A549 treated with DMSO at 1 μM for 4 hours (cell line): ENCODE measurements at places on chromosomes 11 and 22. TPM values are rescaled to one million over a fixed set of nuclear protein-coding genes. Genes with fewer than 3 reads are reported as not detected.

The CD3D gene
- not detected in 5 replicates for total RNA-seq

The TENM4 gene
- total RNA-seq = 0.01 to 0.19 TPM (median 0.09 TPM) in 5 replicates

The TMPRSS5 gene
- total RNA-seq = 0.09 to 0.14 TPM (median 0.12 TPM) in 5 replicates

The OR52W1 gene
- total RNA-seq = not detected in 5 replicates

The MAP6 gene
- 1.4 to 1.9 TPM (median 1.6 TPM) in 5 replicates for total RNA-seq

The FGF4 gene
- total RNA-seq = not detected in 5 replicates
